Osteoblast (primary cell): ENCODE measurements at places on chromosomes 7 and 10. TPM values are rescaled to one million over a fixed set of nuclear protein-coding genes. Genes with fewer than 3 reads are reported as not detected.

The COL17A1 gene
- under 0.01 TPM in 2 replicates for total RNA-seq

The GIMAP1 gene
- total RNA-seq, result not detected in 2 replicates

The AKR1C2 gene
- total RNA-seq, result 38.6 and 46.0 TPM in 2 replicates

The AKR1C8 gene
- not detected in 2 replicates for total RNA-seq

The CDH23 gene
- total RNA-seq, result under 0.01 and 0.36 TPM in 2 replicates

The IGFBP3 gene
- 2,046 and 2,181 TPM in 2 replicates for total RNA-seq

The IKZF1 gene
- under 0.01 TPM in 1 of 2 replicates, not detected in the other for total RNA-seq

The GALNT17 gene
- 0.29 and 0.36 TPM in 2 replicates for total RNA-seq

The GOLGA7B gene
- under 0.01 TPM in 1 of 2 replicates, not detected in the other for total RNA-seq

The CPVL gene
- total RNA-seq, result 0.36 TPM in 1 of 2 replicates, not detected in the other

The TPK1 gene
- 6.9 and 9.4 TPM in 2 replicates for total RNA-seq

The TMEM176A gene
- total RNA-seq, result not detected in 2 replicates

- H3K4me3 ChIP-seq, result no peak overlapping the region
- no peaks in the 10 kb centered on the region for H3K36me3 ChIP-seq
- DNase-seq, result peak; percentile 29
Measured at GRCh38 chr7:157979636-157980340, 607.8 kb downstream of the PTPRN2 start.

GRCh38 chr7:121572615-121573014 lies 176.5 kb upstream of the FAM3C start:
- peaks cover 9% of the 10 kb centered on the region for H3K27me3 ChIP-seq
- H3K4me3 ChIP-seq, result no peak overlapping the region
- H3K36me3 ChIP-seq, result no peaks in the 10 kb centered on the region
- H3K27ac ChIP-seq, result no peak overlapping the region
- no peaks in the 10 kb centered on the region for H3K4me1 ChIP-seq

- peaks cover 27% of the 10 kb centered on the region for H3K4me1 ChIP-seq
- H3K4me3 ChIP-seq, result no peak overlapping the region
- H3K27me3 ChIP-seq, result no peaks in the 10 kb centered on the region
- DNase-seq, result peak; percentile 32
- H3K27ac ChIP-seq, result no peak overlapping the region
- H3K36me3 ChIP-seq, result peaks cover 8% of the 10 kb centered on the region
Measured at GRCh38 chr10:99921948-99922347, 87.8 kb downstream of the DNMBP start.

- no peaks in the 10 kb centered on the region for H3K4me1 ChIP-seq
- no peak for DNase-seq
Measured at GRCh38 chr7:14219125-14219524, 229.7 kb upstream of the ETV1 start.

GRCh38 chr10:101380353-101381017 lies 26.5 kb downstream of the BTRC start:
- H3K27ac ChIP-seq, result no peak overlapping the region
- no peak for DNase-seq
- no peaks in the 10 kb centered on the region for H3K27me3 ChIP-seq
- no peaks in the 10 kb centered on the region for H3K36me3 ChIP-seq

GRCh38 chr7:142301923-142302550 lies 44.2 kb upstream of the PRSS58 start:
- H3K4me1 ChIP-seq, result no peaks in the 10 kb centered on the region
- DNase-seq, result peak; percentile 65
- no peaks in the 10 kb centered on the region for H3K27me3 ChIP-seq
- no peaks in the 10 kb centered on the region for H3K36me3 ChIP-seq
- H3K27ac ChIP-seq, result no peak overlapping the region
- no peak overlapping the region for H3K4me3 ChIP-seq

DNA sequence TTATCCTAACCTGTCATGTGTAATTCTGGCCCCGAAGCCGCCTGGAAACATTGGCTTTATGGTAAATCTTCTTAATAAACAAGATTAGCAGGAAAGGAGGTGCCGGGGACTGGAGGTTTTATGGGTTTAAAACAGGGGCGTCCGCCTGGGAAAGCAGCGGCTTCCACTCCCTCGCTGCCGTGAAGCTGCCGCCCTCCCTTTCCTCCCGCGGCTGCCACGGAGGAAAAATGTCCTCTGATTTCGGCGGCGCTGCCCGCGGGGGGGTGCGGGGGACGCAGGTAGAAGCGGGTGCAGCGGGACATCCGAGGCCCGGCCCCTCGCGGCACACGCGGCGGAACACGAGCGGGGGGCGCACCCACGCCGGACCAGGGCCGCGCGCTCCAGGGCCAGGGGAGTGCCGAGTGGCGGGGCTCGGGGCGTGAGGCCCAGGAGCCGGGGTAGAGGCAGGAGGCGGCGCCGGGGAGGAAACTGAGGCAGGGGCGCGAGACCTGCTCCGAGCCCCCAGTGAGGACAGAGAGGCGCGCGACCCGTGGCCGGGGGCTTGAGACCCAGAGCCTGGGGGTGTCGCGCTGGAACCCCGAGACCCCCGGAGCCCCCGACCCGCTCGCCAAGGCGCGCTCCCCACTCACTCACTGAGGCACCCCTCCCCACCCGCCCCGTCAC lies 993 bp downstream of the PTPRN2 start:
- H3K27ac ChIP-seq, result no peak overlapping the region
- peaks cover 29% of the 10 kb centered on the region for H3K27me3 ChIP-seq
- H3K4me3 ChIP-seq, result no peak overlapping the region
- no peak for DNase-seq
- no peaks in the 10 kb centered on the region for H3K4me1 ChIP-seq

DNA sequence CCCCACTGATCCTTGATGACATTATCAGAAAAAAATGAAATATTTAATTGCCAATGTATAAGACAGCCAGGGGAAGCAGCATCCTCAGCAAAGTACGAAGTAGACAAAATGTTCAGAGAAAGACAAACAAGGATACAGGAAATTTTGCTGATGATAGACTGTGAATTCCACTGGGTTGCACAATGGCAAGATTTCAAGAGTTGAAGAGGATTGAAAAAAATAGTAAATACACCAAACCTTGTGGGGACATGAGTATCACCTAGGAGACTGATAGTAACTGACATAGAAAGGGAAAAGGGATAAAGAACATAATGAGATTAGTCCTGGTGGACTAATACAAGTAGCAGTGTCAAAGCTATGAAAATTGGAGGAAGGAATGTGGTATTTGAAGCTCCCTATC lies 16.5 kb downstream of the CNOT4 start:
- no peaks in the 10 kb centered on the region for H3K36me3 ChIP-seq
- DNase-seq, result no peak
- H3K27me3 ChIP-seq, result no peaks in the 10 kb centered on the region
- no peak overlapping the region for H3K4me3 ChIP-seq
- H3K27ac ChIP-seq, result no peak overlapping the region

DNA sequence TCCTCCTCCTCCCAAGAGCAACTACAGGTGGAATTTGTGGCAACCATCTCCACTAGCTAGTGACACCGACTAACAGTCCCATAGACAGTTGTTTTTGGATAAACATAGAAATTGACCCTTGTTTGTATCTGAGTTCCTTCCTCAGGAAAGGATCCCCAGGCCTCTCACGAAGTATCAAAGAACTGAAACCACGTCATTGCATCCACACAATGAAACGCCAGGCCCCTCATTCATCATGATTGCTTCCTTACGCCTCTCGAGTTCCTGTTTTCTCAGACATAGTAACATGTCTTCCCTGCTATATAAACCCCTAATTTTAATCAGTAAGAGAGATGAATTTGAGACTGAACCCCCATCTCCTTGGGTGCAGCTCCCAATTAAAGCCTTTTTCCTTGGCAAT lies 18.1 kb downstream of the SLC35G1 start:
- no peak overlapping the region for H3K4me3 ChIP-seq
- H3K4me1 ChIP-seq, result no peaks in the 10 kb centered on the region
- no peaks in the 10 kb centered on the region for H3K27me3 ChIP-seq
- DNase-seq, result no peak
- peaks cover 7% of the 10 kb centered on the region for H3K36me3 ChIP-seq

- peaks cover 16% of the 10 kb centered on the region for H3K4me1 ChIP-seq
- no peaks in the 10 kb centered on the region for H3K27me3 ChIP-seq
- no peak overlapping the region for H3K4me3 ChIP-seq
- H3K36me3 ChIP-seq, result no peaks in the 10 kb centered on the region
Measured at GRCh38 chr7:55369427-55370400, 4.6 kb downstream of the LANCL2 start.

DNA sequence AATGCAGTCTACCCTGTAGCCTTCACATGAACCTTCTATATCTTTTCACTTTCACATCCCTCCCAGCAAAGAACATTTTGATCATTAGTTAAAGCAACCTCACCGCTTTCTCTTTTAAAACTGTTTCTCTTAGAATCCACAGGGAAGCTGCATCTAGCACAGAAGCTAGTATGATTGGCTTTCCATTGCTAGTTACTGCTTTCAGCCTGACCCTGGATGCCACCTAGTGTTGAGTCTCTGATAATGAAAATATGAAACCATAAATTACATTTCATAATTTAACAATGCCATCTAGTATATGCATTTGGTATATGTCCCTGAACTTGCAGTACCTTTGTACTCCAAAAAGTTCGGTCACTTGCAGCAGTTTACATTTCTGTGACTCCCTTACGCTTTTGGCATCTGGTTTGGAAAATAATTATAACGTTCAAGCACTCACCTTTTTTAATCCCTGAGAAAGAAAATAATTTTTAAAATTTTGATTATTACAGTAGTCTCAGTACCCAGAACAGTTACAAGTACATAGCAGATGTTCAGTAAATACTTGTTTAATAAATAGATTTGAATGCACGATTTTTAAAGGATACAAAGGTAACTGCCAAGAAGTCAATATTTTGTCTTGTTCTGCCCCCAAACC lies 22.7 kb downstream of the CISD1 start:
- no peaks in the 10 kb centered on the region for H3K27me3 ChIP-seq
- H3K36me3 ChIP-seq, result no peaks in the 10 kb centered on the region
- DNase-seq, result peak; percentile 46
- no peaks in the 10 kb centered on the region for H3K4me1 ChIP-seq

DNA sequence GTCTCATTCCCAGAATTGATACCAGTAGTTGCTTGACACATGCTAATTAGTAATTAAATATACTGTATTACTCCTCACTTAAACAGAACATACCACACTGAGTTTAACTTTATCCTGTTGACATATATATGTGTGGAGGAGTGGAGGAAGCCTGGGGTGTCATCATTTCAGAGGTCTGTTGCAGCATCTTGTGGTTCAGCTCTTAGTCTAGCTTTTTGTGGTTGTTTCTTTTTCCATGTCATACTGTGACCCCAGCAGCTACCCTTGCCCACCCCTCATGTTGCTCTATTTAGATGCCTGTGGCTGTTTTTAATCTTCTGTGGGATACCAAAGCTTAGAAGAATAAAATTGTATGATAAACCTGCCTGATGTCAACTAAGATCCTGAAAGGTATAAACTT lies 875.4 kb downstream of the LRMDA start:
- H3K27me3 ChIP-seq, result no peaks in the 10 kb centered on the region
- no peak overlapping the region for H3K27ac ChIP-seq
- H3K4me3 ChIP-seq, result no peak overlapping the region
- H3K36me3 ChIP-seq, result no peaks in the 10 kb centered on the region

DNA sequence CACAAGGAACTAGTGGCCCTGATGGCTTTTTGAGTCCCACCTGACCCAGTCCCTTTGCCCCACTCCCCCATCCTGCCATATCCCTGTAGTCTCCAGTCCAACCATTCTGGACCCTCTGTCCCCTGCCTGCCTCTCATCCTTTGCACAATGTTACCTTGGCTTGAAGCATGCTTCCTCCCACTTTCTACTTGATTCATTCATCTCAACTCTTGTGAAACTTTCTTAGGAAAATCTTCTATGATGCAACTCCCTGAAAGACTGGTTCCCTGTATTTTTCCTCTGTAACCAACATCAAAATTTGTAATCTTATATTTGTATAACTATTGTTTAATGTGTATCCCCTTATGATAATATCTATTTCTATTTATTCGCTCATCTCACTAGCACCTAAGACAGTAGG lies 151.5 kb downstream of the LRRTM3 start:
- H3K27ac ChIP-seq, result no peak overlapping the region
- DNase-seq, result no peak
- no peaks in the 10 kb centered on the region for H3K4me1 ChIP-seq

- H3K4me1 ChIP-seq, result peaks cover 10% of the 10 kb centered on the region
- no peaks in the 10 kb centered on the region for H3K27me3 ChIP-seq
- DNase-seq, result peak; percentile 64
- H3K36me3 ChIP-seq, result no peaks in the 10 kb centered on the region
Measured at GRCh38 chr10:124145109-124145870, 51.9 kb upstream of the CHST15 start.

GRCh38 chr7:151306860-151307259 lies 34.8 kb upstream of the NUB1 start:
- no peak overlapping the region for H3K27ac ChIP-seq
- peaks cover 25% of the 10 kb centered on the region for H3K27me3 ChIP-seq
- no peaks in the 10 kb centered on the region for H3K36me3 ChIP-seq
- no peak for DNase-seq

- H3K27ac ChIP-seq, result no peak overlapping the region
- H3K27me3 ChIP-seq, result peaks cover 20% of the 10 kb centered on the region
- no peaks in the 10 kb centered on the region for H3K36me3 ChIP-seq
- DNase-seq, result no peak
- H3K4me3 ChIP-seq, result no peak overlapping the region
Measured at GRCh38 chr10:49191349-49191748, 3.2 kb upstream of the TMEM273 start.

DNA sequence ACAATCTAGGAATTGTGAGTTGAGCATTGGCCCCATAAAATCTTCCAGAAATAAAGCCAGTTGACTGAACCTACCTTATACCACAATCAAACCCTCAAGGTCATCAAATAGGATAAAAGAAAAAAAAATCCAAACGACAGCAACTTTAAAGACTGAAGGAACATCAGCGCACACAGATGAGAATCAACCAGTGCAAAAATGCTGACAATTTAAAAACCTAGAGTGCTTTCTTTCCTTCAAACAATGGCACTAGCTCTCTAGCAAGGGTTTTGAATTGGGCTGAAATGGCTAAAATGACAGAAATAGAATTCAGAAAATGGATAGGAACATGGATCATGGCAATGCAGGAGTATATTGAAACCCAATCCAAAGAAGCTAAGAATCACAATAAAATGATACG lies 16.1 kb upstream of the POT1 start:
- H3K27me3 ChIP-seq, result no peaks in the 10 kb centered on the region
- no peaks in the 10 kb centered on the region for H3K4me1 ChIP-seq
- H3K36me3 ChIP-seq, result no peaks in the 10 kb centered on the region
- H3K4me3 ChIP-seq, result no peak overlapping the region

DNA sequence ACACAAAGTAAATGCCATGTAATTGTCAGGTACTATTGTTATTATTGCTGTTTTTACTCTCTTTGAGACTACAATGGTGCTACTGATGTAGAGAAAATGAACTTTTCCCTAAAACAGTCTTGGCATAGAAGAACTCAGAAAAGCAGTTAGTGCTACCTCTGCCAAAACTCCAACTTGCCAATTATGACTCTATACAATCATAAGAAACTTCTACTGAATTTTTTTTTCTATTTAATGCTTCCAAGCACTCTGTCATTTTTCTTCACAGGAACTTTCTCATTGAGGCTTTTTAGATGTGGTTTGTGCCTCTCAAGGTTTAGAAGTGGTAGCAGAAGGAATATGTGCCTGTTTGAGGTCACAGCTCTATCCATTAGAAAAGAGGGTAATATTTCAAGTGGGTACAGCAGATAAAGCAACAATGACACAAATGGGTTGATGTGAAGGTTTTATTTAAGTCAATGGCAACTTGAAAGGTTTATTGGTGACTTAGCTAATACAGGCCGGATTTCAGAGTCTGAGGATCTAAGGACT lies 64.0 kb upstream of the FERD3L start:
- H3K36me3 ChIP-seq, result no peaks in the 10 kb centered on the region
- no peaks in the 10 kb centered on the region for H3K27me3 ChIP-seq
- H3K27ac ChIP-seq, result no peak overlapping the region
- DNase-seq, result no peak

- no peak for DNase-seq
- no peak overlapping the region for H3K27ac ChIP-seq
- H3K36me3 ChIP-seq, result no peaks in the 10 kb centered on the region
- H3K4me1 ChIP-seq, result peaks cover 15% of the 10 kb centered on the region
Measured at GRCh38 chr10:22643775-22644174, 70.6 kb downstream of the PIP4K2A start.

GRCh38 chr10:49282879-49283341 lies 16.1 kb upstream of the C10orf71 start:
- H3K27ac ChIP-seq, result no peak overlapping the region
- H3K27me3 ChIP-seq, result peaks cover 2% of the 10 kb centered on the region
- peaks cover 8% of the 10 kb centered on the region for H3K4me1 ChIP-seq
- no peak overlapping the region for H3K4me3 ChIP-seq
